ENCODE measurements at places on chromosomes 7 and 10.
A peak's percentile ranks its signal among the peaks of the same experiment; 100 is the strongest.

- no peak for DNase-seq
Measured at GRCh38 chr7:39386718-39387117, 179.5 kb upstream of the YAE1 start.

DNA sequence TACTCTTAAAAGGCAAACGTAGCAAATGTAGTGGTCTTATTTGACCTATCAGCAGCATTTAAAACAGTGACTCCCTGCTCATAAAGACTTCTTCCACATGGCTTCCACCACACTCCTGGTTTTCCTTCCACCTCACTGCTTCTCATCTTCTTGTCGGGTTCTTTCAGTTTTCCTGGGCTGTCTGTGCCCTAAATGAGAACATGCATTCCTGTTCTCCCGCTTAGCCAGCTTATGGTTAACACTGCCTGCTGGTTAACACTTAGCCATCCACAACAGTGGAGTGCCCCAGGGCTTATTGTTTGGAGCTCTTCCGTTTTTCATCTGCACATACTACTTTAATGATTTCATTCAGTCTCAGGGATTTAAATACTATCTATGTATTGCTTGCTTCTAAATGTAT is 34.3 kb upstream of the EXOC6 start:
- no peak for DNase-seq

- DNase-seq, result no peak
Measured at GRCh38 chr7:121960678-121961077, 87.7 kb downstream of the PTPRZ1 start.

GRCh38 chr10:80356563-80356988 is at the start of the genes DYDC1 and DYDC2:
Gene DYDC1 (minus strand): TSS chr10:80356755. CDS start chr10:80352601, 4,154 bp downstream.
Gene DYDC2 (plus strand): TSS chr10:80356781. CDS start chr10:80362444, 5,663 bp downstream.
- DNase-seq, result peak; percentile 78

DNA sequence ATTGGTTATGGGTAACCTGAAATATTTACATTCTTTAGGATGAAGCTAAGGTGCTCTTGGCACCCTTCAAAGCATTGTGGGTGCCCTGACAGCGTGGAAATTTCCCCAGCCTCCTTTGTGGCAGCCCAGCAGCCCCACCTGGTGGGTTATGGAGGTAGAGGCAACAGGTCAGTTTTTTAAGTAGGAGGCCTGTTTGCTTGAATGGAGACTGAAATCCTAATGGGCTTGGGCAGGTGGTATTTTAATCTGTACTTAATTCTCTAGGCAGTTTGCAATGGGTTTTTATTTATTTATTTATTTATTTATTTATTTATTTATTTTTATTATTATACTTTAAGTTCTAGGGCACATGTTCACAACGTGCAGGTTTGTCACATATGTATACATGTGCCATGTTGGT is 139.4 kb downstream of the EPC1 start:
- no peak for DNase-seq

GRCh38 chr10:132808383-132809231 is 22.7 kb upstream of the NKX6-2 start:
- no peak for DNase-seq

GRCh38 chr10:74486659-74487058 is 335.6 kb downstream of the ADK start:
- no peak for DNase-seq

DNA sequence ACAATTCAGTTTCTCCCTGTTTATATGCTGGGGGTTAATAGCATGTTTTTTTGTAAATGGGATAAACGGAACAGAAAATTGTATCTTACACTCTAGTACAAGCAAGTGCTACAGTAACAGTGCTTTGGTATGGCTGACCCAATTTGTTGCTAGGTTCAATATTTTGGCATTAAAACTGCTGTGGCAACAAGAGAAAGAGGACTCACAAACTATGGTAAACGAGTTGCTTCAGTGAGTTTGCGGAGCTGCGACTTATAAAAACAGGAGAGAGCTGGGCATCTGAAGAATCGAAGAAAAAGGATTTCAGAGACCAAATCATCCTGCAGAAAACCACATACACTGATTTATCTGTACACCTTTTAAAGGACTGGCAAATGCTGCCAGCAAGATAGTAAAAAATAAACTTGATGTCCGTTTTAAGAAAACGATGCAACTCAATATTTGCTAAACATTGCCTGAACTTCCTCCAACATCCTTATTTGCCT is 2.2 kb downstream of the GLUD1 start:
- DNase-seq, result no peak

DNA sequence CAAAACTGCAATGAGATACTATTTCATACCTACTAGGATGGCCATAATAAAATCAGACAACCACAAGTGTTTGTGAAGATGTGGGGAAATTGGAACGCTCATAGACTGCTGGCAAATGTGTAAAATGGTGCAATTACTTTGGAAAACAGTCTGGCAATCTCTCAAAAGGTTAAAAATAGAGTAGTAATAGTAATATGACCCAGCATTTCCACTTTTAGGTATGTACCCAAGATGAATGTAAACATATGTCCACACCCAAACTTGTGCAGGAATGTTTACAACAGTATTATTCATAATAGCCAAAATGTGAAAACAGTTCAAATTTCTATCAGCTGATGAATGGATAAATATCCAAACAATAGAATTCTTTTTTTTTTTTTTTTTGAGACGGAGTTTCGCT is 731.6 kb upstream of the ANKRD30A start:
- no peak for DNase-seq
